Posterior vena cava (tissue), 2 donors: ENCODE measurements at places on chromosomes 5 and 9. TPM values are rescaled to one million over a fixed set of nuclear protein-coding genes. Genes with fewer than 3 reads are reported as not detected.

Gene EQTN
- not detected for total RNA-seq

Gene LRRC26
- not detected for total RNA-seq

GRCh38 chr5:93874491-93874890 is 133.1 kb upstream of the POU5F2 start:
- DNase-seq, result no peak

- DNase-seq, result no peak
These were observed 267.6 kb downstream of the TRIM32 start for GRCh38 chr9:116954731-116955130.

GRCh38 chr9:83106772-83107171 is 43.8 kb upstream of the RASEF start:
- DNase-seq, result no peak
